ENCODE measurements at places on chromosomes 7 and 10.

GRCh38 chr10:49164559-49165188 is 23.5 kb downstream of the TMEM273 start:
- no peak for DNase-seq

GRCh38 chr7:42479816-42480633 is 243.0 kb upstream of the GLI3 start:
- no peak for DNase-seq

DNA sequence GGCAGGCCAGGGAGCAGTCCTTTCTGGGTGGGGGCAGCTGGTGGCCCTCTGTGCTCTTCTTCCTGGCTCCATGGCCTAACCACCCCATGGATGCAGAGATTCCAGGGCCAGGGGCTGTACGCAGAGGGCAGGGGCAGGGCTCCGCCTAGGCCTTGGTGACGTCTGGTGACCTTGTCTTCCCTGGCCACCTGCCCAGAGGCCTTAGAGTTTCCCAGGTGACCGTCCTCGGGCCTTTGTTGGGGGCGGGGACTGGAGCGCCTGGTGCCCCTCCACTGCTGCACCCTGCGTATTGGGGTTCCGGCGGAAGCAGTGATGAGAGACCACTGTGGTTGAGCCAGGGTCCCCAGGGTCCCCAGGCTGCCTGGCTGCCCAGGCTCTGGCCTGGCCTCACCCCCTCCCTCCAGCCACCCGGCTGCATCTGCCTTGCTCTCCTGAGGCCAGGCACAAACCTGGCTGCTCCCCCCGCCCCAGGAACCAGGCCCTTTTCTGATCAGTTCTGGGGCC is 10.3 kb downstream of the PWWP2B start:
- DNase-seq = peak; percentile 91

DNA sequence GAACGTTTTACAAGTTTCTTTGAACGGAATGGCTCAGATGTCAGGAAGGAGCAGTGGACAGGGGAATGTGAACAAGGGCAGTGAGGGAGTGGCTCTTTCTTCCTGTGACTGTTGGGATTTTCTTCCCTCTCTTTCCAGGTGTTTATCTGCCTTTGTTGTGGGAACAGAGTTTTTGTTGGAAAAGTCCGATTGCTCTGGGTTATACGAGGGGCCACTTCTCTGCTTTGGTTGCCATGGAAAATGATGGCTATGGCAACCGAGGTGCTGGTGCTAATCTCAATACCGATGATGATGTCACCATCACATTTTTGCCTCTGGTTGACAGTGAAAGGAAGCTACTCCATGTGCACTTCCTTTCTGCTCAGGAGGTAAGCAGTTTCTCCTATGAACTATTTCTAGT is 41.4 kb downstream of the ZRANB1 start:
- DNase-seq = no peak

DNA sequence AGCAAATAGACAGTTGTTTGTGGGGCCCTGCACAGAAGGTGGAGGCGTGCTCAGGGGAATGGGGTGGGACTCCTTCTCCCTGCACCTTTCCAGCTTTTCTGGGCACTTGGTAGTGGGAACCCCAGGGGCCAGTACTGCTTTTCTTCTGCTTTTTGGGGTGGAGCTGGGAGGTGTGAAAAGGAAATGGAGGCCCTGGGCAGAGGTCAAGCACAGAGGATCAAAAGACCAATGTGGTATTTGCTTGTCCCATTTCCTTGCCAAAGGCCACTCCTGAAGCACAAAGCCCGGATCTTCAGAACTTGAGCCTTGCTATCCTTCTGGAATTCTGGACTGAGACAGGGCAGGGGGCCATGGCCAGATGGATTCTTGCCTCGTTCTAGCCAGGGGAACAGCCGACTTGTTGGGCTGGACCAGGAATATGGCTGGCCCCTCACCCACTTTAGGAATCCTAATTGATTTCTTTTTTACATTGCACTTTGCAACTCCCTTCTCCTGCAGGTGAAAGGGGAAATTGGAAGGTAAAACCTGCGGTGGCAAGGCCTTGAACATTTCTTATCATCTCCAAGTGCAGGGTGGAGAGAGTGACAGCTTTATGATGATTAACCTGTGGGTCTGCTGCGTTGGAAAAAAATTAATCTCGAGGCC is 26.5 kb downstream of the ADRA2A start:
- DNase-seq = peak; percentile 32

All from upper lobe of right lung (tissue), 1 donor.